ENCODE measurements at places on chromosomes 4 and X. TPM values are rescaled to one million over a fixed set of nuclear protein-coding genes. Genes with fewer than 3 reads are reported as not detected.

ART3 gene
- not detected for total RNA-seq

PASD1 gene
- total RNA-seq, result not detected

LRP2BP gene
- total RNA-seq, result 0.37 TPM

SLC34A2 gene
- total RNA-seq, result not detected

MAGEA9B gene
- total RNA-seq, result not detected

KLF8 gene
- total RNA-seq, result 2.4 TPM

ANK2 gene
- 100 TPM for total RNA-seq

JCHAIN gene
- total RNA-seq, result 0.10 TPM

GLRA3 gene
- not detected for total RNA-seq
